ENCODE measurements at places on chromosomes 6 and 20.

DNA sequence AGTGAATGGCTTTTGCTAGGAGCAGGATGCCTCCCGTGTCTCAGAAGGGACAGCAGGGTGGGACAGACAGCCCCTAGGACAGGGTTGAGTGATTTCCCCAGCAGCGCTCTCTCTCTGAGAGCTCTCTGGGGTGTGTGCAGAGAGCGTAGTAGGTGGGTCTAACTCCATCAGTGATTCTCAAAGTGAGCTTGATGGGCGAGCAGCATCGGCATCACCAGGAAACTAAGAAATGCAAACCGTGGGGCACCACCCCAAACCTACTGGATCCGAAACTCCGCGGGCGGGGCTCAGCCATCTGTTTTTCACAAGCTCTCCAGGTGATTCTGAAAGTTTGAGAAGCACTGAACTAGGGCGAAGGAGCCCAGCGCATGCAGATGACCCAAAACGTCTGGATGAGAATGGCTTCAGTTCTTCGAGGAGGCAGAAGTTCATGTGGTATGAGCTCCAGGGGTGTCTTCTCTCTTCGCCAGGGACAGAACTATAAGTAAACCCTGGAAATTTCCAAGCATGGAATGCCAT is 119.6 kb upstream of the RNF24 start:
- no peak for DNase-seq

DNA sequence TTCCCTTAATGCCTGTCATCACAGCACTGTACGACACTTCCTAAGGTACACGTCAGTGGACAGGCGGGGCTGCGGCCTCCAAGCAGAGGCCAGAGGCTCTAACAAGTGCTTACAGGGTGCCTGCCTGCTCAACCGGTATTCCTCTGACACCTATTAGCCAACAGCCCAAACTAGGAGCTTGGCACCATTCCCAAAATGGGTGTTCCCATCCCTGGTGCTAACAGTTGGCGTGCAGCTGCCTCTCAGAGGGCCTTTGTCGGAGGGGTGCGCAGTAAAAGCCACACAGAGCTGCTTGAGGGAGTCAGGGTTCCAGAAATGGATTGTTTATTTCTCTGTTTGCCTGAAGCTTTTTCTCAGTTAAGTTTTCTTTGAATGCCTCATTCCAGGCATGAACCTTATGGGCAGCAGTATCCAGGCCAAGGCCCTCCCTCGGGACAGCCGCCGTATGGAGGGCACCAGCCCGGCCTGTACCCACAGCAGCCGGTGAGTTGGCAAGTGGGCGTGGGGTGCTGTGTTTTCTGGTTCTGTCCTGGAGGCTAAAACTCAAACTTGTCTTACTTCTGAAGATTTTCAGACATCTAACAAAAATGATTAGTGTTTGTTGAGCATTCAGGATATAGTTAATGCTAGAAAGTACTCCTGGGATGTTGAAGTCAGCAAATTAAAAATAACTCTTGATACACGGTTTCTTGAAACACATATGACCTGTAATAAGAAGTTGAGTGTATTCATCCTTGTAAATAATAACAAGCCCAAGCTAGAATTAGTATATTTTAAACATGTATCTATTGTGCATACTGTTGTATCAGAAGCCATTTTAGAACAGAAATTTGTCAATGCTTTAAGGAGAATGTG is 124.7 kb downstream of the TMEM242 start:
- DNase-seq, result no peak

GRCh38 chr6:12229332-12229731 is 60.8 kb upstream of the EDN1 start:
- no peak for DNase-seq

DNA sequence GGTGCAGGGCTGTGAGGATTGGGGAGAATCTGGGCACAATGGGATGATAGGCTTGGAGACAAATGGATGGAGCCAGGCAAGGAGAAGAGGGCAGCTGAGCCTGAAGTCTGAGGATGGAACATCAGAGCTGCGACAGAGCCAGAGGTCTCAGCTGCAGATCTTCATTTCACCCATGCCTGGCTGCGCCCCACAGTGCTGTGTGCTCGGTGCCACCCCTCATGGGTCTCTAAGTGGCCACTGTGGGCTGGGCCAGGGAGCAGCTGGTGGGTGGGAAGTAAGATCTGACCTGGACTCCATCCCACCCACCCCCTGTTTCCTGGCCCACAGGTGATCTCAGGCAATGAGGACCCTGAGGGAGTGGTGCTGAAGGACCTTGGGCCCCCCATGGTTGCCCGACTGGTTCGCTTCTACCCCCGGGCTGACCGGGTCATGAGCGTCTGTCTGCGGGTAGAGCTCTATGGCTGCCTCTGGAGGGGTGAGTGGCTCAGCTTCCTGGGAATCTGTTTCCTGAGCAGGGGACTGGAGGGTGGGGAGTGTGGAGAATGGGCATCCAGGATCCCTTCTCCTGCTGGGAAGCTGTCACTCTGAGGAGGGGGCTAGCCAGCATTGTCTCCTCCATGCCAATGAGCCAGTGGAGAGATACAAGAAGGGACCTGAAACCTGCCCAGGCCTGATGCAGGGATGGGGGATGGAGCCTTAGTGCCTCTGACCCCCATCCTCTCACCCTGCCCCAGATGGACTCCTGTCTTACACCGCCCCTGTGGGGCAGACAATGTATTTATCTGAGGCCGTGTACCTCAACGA is 6.5 kb downstream of the DDR1 start:
- no peak for DNase-seq

- DNase-seq, result no peak
Observed at GRCh38 chr6:110284855-110285254, 73.3 kb downstream of the METTL24 start.

- no peak for DNase-seq
Observed at GRCh38 chr6:143752459-143752858, 74.7 kb downstream of the PHACTR2 start.

DNA sequence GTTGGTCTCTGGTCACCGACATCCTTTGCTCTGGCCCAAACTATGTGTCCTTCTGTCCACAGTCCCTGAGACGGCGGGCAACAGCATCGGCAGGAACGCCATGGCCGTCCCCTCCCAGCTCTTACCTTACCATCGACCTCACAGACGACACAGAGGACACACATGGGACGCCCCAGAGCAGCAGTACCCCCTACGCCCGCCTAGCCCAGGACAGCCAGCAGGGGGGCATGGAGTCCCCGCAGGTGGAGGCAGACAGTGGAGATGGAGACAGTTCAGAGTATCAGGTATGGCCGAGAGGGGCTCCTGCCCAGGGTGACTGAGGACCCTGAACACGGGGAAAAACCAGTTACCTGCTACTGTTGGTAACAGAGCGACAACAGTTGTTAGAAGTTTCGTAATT is 25.0 kb downstream of the DNMT3B start:
- DNase-seq, result no peak

DNA sequence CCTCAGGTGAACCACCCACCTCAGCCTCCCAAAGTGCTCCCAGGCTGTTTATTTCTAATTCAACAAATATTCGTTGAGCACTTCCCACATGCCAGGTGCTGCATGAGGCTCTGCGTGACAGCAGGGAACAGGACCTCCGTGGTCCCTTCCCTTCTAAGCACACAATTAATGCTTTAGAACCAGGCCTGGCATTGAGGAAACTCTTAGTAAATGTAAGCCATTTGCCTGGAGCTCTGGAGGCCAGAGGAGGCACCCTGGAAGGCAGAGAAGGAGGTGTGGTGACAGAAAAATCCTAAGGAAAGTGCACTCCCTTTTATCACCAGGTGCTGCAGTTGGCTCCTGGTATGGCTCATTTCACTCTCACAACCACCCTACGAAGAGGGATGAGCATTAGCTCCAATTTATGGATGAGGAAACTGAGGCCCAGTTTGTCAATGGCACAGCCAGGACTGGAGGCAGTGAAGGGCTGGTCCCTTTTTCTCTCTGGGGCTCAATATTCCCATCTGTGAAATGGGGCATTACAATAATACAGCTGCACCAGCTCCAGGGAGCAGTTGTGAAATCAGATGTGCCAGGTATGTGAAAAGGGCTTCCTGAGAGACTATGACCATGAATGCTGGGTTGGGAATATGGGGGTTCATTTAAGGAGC is 8.1 kb upstream of the ID1 start:
- no peak for DNase-seq

- no peak for DNase-seq
Observed at GRCh38 chr6:108200631-108201030, 34.8 kb downstream of the NR2E1 start.

DNA sequence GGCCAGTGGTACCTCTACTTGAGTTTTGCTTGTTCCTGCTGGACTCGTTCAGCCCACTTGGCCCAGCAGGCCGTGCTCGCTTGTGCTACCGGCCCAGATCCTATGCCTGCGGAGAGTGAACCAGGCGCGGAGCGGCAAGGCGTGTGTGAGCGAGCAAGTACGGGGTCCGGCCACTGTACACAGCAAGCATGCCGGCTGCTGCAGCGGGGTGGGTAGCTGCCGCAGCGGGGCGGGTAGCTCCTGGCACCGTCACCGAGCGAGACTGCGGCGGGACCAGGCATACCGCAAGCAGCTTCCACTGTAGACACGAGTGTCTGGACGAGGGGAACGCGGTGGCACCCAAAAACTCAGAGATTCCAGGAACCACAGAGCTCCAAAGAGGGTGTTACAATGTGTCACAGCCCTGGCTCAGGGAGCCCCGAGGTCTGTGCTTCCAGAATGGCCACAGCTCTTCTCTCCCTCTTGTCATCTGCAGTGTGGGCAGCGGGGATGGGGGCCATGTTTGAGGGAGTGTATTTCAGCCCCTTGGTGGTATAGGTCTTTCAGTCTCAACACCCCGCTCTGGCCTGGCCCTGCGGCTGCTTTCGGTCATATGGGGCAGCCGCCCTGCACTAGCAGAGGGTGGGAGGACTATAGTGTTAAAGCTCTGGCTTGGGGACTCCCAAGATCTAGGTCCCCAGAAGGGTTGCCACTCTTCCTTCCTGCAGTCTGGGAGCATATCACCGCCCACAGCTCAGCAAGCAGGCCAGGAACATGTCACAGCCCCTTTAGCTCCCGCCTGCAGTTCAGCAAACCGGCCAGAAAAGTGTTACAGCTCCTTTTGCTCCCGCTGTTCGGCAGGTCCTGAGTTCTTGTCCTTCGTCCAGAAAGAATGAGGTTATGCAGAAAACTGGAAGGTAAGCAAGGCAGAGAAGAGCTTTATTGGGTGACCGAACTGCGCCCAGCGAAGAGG is 6.1 kb upstream of the RWDD1 start:
- DNase-seq, result no peak
